ENCODE measurements at places on chromosomes 7 and 10.

DNA sequence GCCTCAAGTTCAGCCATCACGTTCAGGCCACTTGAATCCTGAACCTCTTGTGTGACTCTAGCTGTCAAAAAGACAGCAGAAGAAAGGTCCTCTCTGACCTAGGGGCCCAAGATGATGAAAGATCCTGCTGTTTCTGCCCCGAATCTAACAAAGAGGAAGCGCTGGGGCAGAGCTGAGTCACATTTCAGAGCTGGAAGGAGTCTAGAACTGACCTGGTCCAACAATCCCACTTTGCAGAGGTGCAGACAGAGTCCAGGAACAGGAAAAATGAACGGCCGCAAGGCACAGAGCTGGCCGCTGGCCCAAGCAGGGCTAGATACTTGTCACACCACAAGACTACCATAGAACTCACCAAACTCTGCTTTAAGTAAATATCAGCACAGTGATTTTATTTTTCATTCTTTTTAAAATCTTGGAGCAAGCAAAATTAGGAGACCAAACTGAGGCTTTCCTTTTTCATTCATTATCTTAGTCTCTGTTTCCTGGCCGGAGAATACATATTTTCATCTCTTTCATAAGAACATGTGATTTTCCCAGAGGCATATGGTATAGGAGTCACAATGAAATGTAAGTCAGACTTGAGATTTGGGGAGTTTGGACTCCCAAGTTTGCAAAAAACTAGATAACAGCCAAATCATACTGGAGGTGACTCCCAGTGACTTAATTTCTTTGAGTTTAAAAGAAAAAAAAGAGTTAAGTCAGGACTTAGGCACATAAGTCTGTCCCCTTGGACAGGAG lies 52.8 kb downstream of the CHST15 start:
- no peak for DNase-seq

DNA sequence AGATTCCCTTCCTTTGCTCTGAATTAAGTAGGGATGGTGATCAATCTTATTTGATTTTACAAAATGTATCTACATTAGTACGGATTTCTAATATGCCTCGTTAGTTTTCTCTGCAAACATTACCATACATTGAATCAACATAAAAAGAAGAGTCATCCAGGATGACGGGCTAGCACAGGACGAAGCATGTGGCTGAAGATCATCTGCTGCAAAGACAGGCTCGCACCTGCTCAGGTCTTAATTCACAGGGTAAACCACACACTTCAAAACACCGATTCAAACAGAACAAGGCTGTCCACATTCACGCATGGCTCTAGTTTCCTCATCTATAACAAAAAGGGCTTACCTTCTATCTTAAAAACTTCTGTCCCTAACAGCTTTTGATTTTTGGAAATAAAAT lies 323.0 kb downstream of the PARD3 start:
- no peak for DNase-seq

DNA sequence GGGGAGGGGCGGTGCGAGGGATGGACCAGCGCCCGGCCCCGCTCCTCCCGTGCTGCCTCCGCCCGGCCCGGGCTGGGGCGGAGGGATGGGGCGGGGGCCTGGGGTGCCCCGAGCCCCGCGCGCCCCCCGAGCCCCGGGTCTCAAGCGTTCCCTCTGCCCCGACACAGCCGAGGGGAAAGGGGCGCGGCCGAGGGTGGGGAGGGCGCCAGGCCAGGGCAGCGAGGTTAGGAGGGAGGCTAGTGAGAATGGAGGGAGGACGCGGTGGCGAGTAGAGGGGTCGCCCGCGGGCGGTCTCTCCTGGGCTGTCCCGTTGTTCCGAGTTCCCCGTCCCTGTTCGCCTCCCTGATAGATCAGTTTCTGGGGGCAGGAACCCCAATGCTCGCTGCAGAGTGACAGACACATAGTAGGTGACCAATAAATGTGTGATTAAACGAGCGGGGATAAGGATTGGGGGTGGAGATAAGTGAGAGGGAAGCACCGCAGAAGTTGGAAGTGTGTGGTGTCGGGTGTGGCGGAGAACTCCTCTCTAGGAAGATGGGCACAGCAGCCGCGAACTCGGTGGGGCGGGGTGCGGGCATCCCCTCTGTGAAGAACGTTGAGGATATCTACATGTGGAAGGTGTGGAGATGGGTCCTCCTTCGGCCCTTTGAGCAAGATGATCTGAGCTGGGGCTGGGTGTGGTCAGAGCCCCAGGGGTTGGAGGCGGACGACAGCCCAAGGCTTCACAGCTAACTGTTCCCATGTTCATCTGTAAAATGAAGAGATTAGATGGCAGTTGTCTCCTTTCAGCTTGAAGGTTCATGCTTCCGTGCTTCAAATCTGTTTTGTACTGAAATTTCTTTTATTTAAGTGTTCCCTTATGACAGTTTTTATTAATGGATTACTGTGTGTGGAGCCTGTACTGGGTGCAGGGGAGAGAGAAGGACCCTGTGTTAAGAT lies 580 bp downstream of the ZNF775 start:
- peak; percentile 30 for DNase-seq

- DNase-seq = peak; percentile 91
These were observed 72.6 kb downstream of the AP3M1 start for GRCh38 chr10:74078037-74078436.

DNA sequence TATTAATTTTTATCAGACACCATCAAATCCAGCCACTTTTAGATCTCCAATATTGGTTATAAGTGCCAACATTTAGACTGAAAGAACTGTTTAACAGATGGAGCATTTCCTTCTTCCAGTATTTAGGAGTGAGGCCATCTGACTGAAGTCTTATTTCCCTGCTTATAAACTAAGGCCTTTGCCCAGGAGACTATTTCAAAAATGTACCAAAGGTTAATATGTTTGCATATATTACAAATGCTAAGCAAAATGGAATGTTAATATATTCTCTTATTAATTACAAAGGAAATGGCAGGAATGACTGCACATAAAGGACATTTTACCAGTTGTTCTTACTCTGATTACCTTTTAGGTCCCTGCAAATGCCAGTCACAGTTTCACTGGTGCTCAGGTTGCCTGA lies 238.9 kb upstream of the PLXNA4 start:
- DNase-seq = no peak

DNA sequence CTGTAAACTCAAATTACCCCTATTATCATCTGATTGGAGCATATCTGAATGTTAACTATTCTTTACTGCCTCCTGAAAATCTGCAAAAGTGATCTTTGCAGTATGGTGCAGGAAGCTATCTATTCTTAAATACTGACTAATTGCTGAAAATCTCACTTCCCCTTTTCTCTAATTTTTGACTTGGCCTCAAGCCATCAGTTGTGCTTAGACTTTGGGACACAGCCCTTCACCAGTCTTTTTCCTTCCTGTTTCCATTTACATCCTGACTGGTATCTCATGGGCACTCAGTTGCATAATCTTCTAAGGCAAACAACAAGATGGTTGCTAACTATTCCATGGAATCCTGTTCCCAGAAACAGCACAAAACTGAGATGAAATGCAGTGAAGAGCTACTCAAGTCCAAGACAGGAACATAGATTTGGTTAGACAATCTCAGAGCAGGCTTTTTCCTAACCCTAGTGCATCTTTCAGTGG lies 228.5 kb downstream of the SORCS1 start:
- DNase-seq = no peak

DNA sequence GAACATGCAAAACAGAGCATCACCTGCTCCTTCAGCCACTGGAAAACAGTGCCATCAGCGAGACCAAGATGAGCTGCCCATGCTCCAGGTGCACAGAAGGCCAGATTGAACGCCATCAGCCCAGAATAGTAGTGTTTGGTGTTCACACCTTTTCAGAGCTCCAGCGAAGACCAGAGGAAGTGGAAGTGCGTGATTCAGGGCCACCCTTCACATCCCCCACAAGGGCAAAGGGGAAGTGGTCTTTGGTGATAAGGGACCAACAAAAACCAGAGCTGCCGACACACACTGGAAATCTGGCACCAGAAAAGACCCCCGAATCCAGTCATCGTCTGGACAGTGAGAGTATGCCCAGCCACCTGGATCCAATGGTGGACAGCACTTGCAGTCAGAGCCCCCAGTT lies 29.5 kb upstream of the TMEM72 start:
- DNase-seq = no peak

DNA sequence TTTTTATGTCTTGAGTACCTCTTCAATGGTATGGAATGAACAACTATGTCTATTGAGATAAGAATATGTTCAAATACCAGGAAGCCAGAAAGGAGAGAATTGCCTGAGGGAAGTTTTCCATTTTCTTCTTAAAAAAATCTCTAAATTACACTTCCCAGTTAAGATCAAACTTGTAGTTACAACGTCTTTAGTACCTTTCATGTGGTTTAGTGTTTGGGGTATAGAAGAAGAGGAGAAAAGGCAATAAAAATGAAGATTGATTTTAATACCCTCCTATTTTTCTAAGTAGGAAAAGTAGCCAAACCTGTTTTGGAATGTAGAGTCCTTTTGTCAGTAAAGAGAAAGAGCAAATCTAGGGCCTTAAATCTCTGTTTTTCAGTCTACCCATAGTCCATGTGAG lies 470.0 kb upstream of the SEMA3A start:
- DNase-seq = no peak

Measured in activated CD8-positive, alpha-beta T cell treated with anti-CD3 and anti-CD28 coated beads for 36 hours (primary cell).